ENCODE measurements at places on chromosomes 6 and 20. TPM values are rescaled to one million over a fixed set of nuclear protein-coding genes. Genes with fewer than 3 reads are reported as not detected.

HNF4A gene
- total RNA-seq = not detected

CALHM5 gene
- total RNA-seq = 2.3 TPM

EYA4 gene
- total RNA-seq = 16.2 TPM

CLVS2 gene
- total RNA-seq = not detected

DEFB132 gene
- total RNA-seq = not detected

SGK2 gene
- total RNA-seq = not detected

LTB gene
- not detected for total RNA-seq

ASF1A gene
- 9.2 TPM for total RNA-seq

DLK2 gene
- not detected for total RNA-seq

FERMT1 gene
- 0.67 TPM for total RNA-seq

CRIP3 gene
- 1.5 TPM for total RNA-seq

ATRN gene
- total RNA-seq = 28.1 TPM

RBBP9 gene
- 9.1 TPM for total RNA-seq

ANKEF1 gene
- 2.6 TPM for total RNA-seq

PEX3 gene
- 14.9 TPM for total RNA-seq

ID4 gene
- total RNA-seq = 83.2 TPM
